ENCODE measurements at places on chromosomes 6 and 20. TPM values are rescaled to one million over a fixed set of nuclear protein-coding genes. Genes with fewer than 3 reads are reported as not detected.

- no peak for DNase-seq
Measured at GRCh38 chr6:15356179-15356578, 110.3 kb downstream of the JARID2 start.

DNA sequence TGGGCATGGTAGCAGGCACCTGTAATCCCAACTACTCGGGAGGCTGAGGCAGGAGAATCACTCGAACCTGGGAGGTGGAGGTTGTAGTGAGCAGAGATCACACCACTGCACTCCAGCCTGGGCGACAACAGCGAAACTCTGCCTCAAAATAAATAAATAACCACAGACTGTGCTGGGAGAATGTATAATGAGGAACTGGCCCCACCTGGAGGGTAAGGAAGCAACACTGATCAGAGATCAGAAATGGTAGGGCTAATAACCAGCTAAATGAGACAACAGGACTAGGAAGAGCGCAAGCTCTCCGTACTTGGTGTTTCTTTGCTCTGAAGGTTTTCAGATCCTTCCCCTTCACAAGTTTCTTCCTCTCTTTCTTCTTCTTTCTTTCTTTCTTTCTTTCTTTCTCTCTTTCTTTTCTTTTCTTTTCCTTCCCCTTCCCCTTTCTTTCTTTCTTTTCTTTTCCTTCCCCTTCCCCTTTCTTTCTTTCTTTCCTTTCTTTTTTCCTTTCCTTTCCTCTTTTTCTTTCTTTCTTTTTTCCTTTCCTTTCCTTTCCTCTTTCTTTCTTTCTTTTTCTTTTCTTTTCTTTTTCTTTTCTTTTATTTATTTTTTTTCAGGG is 14.6 kb downstream of the CCM2L start:
- DNase-seq: no peak

DNA sequence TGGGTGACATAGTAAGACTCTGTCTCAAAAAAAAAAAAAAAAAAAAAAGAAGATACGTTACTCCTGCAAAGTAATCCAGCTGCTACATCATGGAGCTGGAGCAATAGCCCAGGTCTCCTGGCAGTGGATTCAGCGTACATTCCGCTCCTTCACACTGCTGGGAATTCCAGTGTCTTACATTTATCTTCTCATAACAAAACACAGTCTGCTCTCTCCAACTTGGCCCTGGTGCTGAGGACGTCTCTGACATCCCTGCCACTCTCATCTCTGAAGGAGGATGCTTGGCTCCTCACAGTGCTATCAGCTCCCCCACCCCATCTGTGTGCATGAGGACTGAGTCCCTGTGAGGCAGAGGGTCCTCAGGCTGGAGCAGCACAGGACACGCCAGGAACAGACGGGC is 529.8 kb downstream of the CD83 start:
- DNase-seq: no peak

- DNase-seq: no peak
Measured at GRCh38 chr6:41097467-41098090, 24.8 kb downstream of the NFYA start.

DNA sequence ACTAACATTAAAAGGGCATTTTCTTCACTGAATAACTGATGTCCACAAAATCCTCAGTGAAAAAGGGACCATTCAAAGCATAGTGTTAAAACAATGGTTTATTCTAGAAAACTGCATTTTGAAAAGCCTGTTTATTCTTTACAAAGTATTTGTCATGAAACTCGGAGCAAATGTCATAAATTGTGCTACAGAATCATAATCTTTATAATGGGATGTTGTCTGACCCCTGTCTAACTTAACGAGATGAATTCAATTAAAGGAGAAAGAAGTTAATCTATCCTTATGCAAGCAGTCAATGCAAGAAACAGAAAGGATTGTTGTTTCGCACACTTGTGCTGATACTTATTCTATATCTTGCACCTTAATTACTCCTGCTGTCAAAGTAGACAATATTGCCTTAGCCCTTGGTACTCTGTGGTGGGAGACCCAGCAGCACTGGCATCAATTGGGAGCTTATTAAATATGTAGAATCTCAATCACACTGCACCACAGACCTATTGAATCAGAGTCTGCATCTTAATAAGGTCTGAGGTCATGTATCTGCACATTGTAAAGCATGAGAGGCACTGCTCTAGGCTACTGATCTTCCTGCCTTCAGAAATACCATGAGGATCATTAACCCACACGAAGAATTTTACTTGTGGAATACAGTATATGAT is 708.3 kb downstream of the HDGFL1 start:
- DNase-seq: no peak

DNA sequence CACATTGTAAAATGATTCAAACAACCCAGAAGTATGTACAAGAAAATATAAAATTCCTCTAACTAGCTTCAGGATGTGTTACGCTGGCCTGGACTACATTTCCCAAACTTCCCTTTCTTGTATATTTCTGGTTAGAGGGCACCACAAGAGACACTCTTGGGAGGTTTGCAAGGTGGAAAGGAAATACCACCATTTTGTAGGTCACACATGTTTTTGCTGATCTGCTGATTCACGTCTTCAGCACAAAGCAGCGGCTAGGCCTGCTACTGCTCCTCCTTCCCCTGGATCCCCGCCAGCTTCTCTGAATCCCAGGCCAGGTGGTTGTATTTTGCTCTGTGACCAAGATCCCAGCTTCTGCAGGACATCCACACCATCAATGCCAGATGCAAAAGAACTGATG is 104.2 kb downstream of the AGPAT4 start:
- no peak for DNase-seq

GRCh38 chr20:48705240-48706115 is 122.3 kb downstream of the PREX1 start:
- no peak for DNase-seq

- DNase-seq: no peak
Measured at GRCh38 chr6:128659878-128660622, 139.7 kb upstream of the PTPRK start.

- DNase-seq: no peak
Measured at GRCh38 chr6:119209452-119210205, 131.2 kb upstream of the FAM184A start.

DNA sequence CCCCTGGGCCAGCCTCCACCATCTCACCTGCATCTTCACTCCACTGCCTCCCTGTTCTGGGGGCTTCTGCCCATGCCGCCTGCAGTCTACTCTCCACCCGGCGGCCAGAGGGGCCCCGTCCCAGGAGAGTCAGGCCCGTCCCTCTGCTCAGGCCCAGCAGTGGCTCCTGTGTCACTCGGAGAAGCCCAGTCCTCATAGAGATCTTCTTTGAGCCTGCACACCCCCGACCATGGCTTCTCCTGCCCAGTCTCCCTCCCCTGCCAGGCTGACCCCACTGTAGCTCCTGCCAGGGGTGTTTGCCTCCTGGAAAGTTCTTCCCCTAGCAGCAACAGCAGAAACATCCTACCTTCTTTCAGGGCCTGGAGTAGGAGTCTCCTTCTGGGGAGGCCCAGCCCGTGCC is 22.2 kb upstream of the NOL4L start:
- DNase-seq: no peak

DNA sequence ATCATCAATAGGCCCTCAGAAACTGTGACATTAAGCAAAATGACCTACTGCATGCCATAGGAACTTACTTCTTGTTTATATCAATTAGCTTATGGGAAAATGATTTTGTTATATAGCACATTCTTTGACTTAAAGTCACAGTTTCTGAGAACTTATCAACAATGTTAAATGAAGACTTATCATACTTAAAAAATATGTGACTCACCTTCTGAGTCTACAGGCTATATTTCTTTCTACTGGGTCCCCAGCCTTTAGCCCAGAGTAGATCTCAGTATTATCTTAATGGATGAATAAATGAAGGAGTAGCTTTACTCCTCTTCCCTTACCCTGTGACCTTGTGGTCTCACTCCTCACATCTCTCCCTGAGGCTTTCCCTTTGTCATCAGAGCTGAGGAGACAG is 180.2 kb downstream of the MAFB start:
- no peak for DNase-seq

- no peak for DNase-seq
Measured at GRCh38 chr6:41441598-41442351, 104.4 kb upstream of the FOXP4 start.

- no peak for DNase-seq
Measured at GRCh38 chr6:139290787-139291311, 949 bp downstream of the TXLNB start.

GRCh38 chr20:46230801-46231282 is 77.5 kb downstream of the CDH22 start:
- DNase-seq: no peak

- DNase-seq: no peak
Measured at GRCh38 chr6:103036846-103037245, 1643.3 kb downstream of the GRIK2 start.

GRCh38 chr6:131116755-131117360 is 18.4 kb upstream of the AKAP7 start:
- DNase-seq: no peak

GRCh38 chr20:53698371-53698978 is 104.8 kb upstream of the ZNF217 start:
- no peak for DNase-seq

DNA sequence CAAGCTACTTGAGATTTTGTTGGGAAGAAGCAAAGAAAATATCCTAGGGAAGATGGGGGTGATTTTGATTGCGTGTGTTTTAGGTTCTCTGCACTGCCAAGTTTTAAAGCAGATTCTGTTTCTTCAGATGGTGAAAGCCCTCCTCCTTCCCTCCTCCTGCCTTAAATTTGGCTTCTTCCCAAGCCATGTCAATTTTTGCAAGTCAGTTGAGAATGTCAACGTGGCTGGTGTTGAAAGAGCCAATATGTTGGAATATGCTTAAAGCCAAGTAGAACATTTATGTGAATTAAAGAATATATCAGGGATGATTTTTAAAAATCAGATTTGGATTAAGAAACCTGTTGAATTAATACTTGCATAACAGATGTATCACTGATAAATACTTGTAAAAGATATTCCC is 270.8 kb downstream of the ARID1B start:
- no peak for DNase-seq

- no peak for DNase-seq
Measured at GRCh38 chr20:52060794-52061714, 130.5 kb downstream of the ZFP64 start.

- DNase-seq: peak; percentile 63
Measured at GRCh38 chr20:24959591-24960301, 10.7 kb downstream of the CST7 start.

- DNase-seq: peak; percentile 89
Measured at GRCh38 chr20:49344975-49345374, 67.1 kb upstream of the ZNFX1 start.

DNA sequence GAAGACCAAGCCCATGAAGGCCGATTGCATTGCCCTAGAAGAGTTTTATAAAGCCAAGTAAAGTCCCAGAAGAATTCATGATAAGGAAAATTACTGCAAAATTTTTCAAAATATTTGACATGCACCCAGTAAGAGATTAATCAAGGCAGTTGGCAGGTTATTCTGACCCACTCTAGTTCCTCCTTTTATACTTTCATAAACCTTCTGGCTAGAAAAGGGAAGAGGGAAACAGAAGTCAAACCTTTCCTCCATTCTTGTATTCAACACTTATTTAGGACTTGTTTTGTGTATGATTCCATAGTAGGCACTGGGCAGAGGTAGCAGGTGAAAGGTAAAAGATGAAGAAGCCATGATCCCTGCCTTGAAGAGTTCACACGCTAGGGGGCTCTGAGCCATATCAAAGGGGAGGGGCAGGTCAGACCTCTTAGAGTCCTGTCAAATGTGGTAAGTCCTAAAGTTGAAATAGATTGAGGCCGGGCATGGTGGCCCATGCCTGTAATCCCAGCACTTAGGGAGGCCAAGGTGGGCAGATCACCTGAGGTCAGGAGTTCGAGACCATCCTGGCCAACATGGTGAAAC is 85.4 kb downstream of the NDUFAF5 start:
- no peak for DNase-seq

GRCh38 chr6:161279677-161280415 is 6.0 kb upstream of the AGPAT4 start:
- no peak for DNase-seq

GRCh38 chr20:63432577-63433325 is 39.7 kb downstream of the KCNQ2 start:
- no peak for DNase-seq

DNA sequence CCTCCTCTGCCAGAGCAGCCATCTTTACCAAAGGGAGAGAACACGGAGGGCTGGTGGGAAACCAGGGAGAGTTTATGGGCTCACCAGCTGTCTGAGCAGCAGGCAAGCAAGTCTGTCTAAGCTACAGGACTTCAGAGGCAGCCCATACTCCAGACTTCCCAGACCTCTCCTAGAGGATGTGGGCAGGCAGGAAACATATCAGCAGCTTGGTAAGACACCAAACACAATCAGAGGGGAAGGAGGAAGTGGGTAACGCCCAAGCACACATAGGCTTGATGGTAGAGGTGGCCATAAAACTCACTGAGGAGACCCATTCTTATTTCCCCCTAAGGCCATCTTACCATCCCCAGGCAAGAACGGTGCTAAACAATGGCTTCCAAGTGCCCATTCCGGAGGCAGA is 143.1 kb upstream of the ARID1B start:
- DNase-seq: no peak

DNA sequence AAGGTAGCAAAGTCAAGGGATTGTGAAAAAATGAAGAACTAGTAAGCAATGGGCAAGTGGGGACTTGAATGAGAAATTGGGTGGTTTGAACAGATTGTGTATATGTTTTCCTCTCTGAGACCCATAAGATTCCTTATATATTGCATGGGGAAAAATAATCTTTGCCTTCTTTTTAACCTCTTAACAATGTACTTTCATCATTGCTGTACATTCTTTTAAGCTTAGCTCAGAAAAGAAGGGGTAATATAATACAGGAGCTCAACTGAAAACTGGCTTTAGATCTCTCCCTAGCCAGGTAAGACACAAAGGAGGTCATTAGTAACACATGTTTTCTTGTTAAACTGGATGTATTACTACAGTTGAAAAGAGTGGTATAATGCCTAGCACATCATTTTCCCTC is 287.2 kb downstream of the RNF144B start:
- DNase-seq: no peak

DNA sequence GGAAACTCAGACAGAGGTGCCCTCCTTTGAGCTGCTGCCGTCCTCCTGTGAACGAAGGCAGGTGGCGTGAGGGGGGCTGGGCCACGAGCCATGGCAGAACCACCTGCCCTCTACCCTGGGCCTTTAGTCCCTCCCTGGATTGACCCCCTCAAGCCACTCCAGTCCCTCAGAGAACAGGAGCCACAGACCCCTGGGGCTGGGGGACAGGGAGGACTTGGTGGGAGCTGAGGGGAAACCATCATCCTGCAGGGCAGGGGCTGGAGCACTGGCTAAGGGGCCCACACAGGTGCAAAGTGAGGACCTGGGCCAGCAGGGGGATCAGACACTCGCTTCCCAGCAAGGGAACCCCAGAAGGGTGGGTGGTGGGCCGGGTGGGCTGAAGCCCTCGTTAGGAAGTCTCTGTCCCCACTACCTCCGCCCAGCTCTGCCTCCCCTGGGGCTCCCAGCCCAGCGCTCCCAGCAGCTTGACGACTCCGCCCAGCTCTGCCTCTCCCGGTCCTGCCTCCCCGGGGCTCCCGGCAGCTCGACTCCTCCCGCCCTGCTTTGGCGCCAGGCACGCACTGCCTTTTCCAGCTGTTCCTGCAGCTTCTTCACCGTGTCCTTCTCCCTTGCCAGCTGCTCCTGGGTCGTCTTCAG is 44.4 kb downstream of the DSTN start:
- peak; percentile 88 for DNase-seq

The BANF2 gene
- total RNA-seq: not detected

The KHDC1 gene
- total RNA-seq: 4.5 TPM

The ZNF165 gene
- 0.78 TPM for total RNA-seq

The STMND1 gene
- total RNA-seq: not detected

The THBS2 gene
- total RNA-seq: 687 TPM

The LPA gene
- not detected for total RNA-seq

The GRM1 gene
- total RNA-seq: not detected

The TINAG gene
- total RNA-seq: not detected

The SRXN1 gene
- 14.3 TPM for total RNA-seq

The FERMT1 gene
- total RNA-seq: not detected

Measured in osteocyte (in vitro differentiated cells).